ENCODE measurements at places on chromosomes 6 and 20.
A peak's percentile ranks its signal among the peaks of the same experiment; 100 is the strongest.

DNA sequence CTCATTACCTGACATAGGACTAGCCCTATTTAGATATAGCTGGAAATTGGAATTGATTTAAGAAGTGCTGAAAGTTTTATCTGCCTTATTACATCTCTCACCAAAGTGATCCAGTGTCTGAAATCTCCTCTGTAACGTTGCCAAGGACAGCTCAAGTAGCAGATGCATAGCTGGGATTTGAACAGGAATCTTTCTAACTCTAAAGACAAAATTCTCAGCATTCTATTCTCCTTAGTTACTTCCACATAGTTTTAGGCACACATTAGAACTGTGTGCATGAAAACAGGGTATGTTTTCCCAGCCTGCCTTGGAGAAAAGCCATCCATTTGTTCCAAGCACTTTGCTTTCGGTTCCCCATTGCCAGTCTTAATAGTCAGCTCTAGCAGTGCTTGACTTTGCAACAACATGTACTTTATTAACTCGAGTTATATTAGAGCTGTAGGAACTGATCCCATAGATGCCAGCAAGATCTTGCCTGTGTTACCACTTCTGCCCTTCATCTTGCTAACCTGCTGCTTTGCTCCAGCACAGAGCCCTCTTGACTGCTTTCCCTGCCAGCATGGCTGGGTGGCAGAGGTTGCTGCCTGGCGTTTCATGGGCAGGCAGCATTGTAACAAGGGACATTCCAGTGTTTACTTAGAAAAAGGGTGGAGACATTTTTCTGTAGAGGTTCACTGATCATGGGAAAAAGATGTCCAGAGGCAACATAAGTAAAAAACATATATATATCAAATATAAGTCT is 56.1 kb upstream of the STMND1 start:
- no peak for DNase-seq
- no peak overlapping the region for H3K27ac ChIP-seq
- no peak overlapping the region for H3K4me3 ChIP-seq
- H3K4me1 ChIP-seq = peaks cover 16% of the 10 kb centered on the region

DNA sequence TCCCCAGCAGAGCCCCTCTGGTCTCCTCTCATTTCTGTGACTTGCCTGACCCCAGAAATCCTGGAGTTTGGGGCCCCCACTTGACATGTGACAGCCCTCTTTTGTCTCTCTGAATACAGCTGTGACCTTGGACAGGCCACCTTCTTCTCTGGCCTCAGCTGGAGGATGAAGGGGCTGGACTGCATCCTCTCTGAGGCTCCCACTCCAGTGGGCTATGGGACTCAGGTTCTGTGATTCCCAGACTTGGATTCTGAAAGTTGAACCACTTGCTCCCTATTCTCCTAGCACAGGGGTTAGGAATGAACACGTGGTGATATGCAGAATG is 9.1 kb downstream of the BPIFB3 start:
- H3K36me3 ChIP-seq = no peaks in the 10 kb centered on the region
- H3K27ac ChIP-seq = no peak overlapping the region
- no peaks in the 10 kb centered on the region for H3K4me1 ChIP-seq

GRCh38 chr20:37305079-37305478 is 15.6 kb downstream of the MANBAL start:
- no peak overlapping the region for H3K27ac ChIP-seq
- H3K4me1 ChIP-seq = peaks cover 14% of the 10 kb centered on the region
- DNase-seq = no peak
- no peaks in the 10 kb centered on the region for H3K27me3 ChIP-seq
- H3K36me3 ChIP-seq = peaks cover 60% of the 10 kb centered on the region
- H3K4me3 ChIP-seq = no peak overlapping the region

GRCh38 chr6:52611833-52612232 is 35.0 kb upstream of the TRAM2 start:
- H3K27ac ChIP-seq = no peak overlapping the region
- no peaks in the 10 kb centered on the region for H3K27me3 ChIP-seq
- H3K4me1 ChIP-seq = peaks cover 12% of the 10 kb centered on the region
- H3K36me3 ChIP-seq = no peaks in the 10 kb centered on the region
- DNase-seq = no peak

GRCh38 chr20:478949-479429 is 16.7 kb upstream of the TBC1D20 start:
- peaks cover 32% of the 10 kb centered on the region for H3K36me3 ChIP-seq
- H3K27me3 ChIP-seq = no peaks in the 10 kb centered on the region
- no peak overlapping the region for H3K4me3 ChIP-seq
- DNase-seq = no peak
- no peak overlapping the region for H3K27ac ChIP-seq
- no peaks in the 10 kb centered on the region for H3K4me1 ChIP-seq

- no peak overlapping the region for H3K27ac ChIP-seq
- peaks cover 66% of the 10 kb centered on the region for H3K27me3 ChIP-seq
- no peak overlapping the region for H3K4me3 ChIP-seq
- DNase-seq = no peak
Measured at GRCh38 chr20:46330072-46330763, 21.9 kb upstream of the CDH22 start.

DNA sequence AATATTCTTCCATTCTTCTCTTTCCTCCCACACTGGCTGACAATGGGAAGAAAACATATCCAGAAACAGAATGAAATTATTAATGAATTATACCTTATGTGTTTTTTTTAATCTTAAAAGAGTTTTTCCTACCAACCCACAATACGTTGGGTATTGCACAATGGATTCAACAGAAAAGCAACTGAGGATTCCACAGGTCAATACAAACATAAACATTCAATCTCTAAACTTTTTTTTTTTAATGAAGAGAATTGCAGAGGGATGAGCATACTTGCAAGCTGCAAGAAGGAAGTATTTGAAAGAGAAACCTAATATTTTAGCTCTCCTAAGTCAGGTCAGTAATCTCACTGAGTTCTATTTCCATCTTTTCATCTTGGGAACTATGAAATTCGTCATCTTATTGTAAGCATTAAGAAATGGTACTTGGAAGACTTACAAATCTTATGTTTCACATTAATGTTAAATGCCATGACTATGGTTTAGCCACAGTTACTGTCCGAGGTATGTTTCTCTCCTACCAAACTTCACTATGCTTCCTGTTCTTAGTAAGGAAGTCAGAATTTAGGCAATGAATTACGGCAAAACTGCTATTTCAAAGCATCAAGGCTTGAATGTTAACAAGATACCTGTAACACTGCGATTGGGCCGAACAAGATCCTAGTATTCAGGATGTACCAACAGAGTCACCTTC is 100.8 kb downstream of the HIVEP2 start:
- DNase-seq = no peak
- H3K4me3 ChIP-seq = no peak overlapping the region
- peak overlapping the region; percentile 53 for H3K27ac ChIP-seq
- H3K4me1 ChIP-seq = peaks cover 48% of the 10 kb centered on the region

- no peaks in the 10 kb centered on the region for H3K36me3 ChIP-seq
- peaks cover 8% of the 10 kb centered on the region for H3K4me1 ChIP-seq
- H3K27me3 ChIP-seq = no peaks in the 10 kb centered on the region
- no peak for DNase-seq
- peak overlapping the region; percentile 32 for H3K4me3 ChIP-seq
Measured at GRCh38 chr6:128259029-128259724, 261.2 kb downstream of the PTPRK start.

GRCh38 chr6:30894935-30895334 is 10.6 kb downstream of the DDR1 start:
- H3K27ac ChIP-seq = no peak overlapping the region
- H3K4me3 ChIP-seq = no peak overlapping the region
- no peaks in the 10 kb centered on the region for H3K4me1 ChIP-seq
- peaks cover 65% of the 10 kb centered on the region for H3K36me3 ChIP-seq

- no peak overlapping the region for H3K27ac ChIP-seq
- no peaks in the 10 kb centered on the region for H3K27me3 ChIP-seq
- no peaks in the 10 kb centered on the region for H3K36me3 ChIP-seq
Measured at GRCh38 chr6:129402244-129402643, 307.7 kb downstream of the ARHGAP18 start.

GRCh38 chr6:168100803-168101589 is 22.0 kb upstream of the FRMD1 start:
- H3K36me3 ChIP-seq = no peaks in the 10 kb centered on the region
- H3K27me3 ChIP-seq = peaks cover 52% of the 10 kb centered on the region
- H3K27ac ChIP-seq = no peak overlapping the region
- H3K4me1 ChIP-seq = no peaks in the 10 kb centered on the region
- DNase-seq = peak; percentile 46
